ENCODE measurements at places on chromosomes 2 and 18.

DNA sequence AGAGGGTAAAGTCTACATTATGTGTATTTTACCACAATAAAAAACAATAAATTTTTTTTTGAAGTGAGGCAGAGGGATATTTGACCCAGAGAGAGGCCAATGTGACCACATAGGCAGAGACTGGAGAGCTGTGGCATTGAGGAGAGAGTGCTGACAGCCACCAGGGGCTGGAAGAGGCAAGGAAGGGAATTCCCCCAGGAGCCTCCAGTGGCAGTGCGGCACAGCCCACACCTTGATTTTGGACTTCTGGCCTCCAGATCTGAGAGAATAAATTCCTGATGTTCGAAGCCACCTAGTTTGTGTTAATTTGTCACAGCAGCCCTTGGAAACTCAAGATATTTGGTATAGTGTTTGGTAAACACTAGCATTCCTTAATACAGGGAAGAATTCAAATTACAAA lies 22.7 kb downstream of the ANKRD29 start:
- DNase-seq: no peak

DNA sequence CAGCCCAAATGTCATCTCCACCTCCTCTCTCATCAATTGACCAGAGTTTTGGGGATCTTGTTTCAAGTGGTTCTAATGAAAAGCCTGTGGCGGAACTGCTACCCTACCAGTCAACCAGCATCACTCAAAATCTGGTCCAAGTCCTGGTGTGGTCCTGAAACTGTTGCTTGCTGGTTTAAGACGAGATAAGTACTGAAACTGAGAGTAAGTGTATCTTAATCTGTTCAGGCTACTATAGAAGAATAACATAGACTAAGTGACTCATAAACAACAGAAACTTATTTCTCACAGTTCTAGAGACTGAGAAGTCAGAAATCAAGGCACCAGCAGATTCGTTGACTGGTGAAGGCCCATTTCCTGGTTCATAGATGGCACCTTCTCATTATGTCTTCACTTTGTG lies 879 bp upstream of the GALNT5 start:
- no peak for DNase-seq

DNA sequence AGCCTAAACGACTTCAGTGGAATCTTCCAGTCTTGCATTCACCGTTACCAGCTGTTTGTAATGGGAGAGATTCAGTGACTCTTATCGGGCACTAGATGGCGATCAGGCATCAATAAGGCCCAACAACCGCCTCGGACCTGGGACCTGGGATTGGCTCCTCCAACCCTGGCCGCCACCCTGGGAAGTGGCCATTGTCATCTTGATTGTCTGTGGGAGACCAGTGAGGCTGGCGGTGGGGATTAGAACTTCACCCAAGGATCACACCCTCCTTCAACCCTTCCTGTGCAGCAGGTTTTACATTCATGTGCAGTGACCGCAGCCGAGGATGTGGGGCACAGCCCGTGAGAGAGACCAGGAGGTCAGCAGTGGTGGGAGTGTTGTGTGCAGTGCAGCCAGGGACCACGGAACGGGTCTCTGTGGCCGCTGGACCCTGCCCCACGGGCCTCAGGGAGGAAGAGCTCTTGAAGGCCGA lies 85.3 kb downstream of the SPP2 start:
- DNase-seq: peak; percentile 50

DNA sequence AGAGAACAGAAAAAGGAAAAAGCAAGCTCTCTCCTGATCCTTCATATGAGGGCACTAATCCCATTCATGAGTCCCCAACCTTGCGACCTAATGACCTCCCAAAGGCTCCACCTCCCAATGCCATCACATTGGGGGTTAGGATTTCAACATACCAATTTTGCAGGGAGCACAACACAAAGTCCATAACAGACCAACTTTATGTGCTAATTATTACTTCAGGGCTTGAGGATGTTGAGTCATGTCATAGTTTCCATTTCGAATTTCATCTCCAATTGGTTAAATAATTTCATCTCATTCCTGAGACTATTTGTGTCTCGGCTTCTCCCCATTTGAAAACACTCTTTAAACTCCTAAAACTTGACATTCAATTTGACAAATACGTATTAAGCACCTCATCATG lies 69.9 kb upstream of the KLF7 start:
- peak; percentile 81 for DNase-seq

DNA sequence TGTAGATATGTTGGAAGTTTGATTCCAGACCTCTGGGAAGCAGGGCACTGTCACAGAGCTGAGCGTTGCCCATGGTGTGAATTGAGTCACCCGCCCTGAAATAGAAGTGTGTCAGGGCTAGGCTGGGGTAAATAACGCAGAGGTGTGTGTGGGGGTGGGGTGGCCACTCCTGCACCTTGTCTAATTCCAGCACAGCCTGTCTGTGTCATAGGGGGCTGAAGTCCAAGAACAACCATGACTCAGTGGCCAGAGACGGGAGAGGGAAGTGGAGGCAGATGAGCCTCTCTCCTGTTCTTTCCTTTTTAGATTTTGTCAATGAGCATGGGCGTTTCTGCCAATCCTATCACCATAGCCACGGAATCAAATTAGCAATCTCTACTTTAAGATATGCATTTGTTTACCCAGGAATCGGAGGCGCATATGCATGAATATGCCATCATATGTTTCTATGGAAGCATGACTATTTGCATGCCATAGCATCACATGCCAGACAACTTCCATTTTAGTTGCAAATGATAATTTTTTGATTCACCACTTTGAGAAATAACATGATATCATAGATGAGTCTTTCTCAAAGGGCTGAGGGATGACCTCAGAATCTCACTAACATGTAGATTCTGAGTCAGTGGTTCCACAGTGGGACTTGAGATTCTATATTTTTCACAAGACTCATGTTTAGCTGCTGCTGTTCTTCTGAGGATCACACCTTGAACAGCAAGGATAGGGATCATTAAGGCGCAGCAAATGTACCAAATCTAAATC lies 852.9 kb downstream of the DCDC2C start:
- DNase-seq: no peak
